ENCODE measurements at places on chromosomes 7 and 10.

DNA sequence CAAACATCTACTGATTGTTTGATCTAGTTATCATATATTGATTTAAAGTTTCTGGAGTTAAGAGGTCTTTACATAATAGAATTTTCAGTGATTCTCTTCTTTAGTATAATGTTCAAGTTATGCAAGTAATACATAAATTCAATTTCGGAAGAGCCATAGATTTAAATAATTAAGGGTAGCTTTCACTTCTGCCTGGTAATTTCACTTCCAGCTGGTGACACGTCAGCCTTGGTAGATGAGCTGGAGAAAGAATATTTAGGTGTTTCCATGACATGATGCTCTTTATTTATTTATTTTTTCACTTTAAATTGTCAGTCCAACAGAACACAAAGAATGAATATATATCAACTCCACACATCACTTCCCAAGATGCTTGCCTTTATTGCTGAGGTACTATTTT lies 5.2 kb upstream of the OTUD1 start:
- DNase-seq: no peak

- DNase-seq: no peak
Observed at GRCh38 chr10:3622427-3622826, 162.6 kb downstream of the KLF6 start.

GRCh38 chr7:2213551-2214215 lies 19.1 kb downstream of the MAD1L1 start:
- DNase-seq: no peak

DNA sequence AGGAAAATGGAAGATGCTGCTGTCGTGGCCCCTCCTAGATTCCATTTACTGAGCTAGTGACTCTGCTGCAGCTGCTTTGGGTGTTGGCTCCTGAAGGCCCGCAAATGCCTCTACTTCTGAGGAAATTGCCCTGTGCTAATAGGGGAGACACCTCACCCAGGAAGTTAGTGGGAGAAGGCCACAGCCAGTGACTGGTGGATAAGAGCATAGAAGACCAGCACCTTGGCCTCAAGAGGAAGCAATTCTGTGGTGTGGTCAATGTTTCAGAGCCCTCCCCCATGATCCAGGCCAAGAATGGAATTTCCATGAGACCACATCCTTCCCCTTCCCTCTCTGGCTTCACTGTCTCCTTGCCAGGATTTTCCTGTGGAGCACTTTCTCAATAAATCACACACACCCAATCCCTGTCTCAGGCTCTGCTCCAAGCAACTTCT lies 25.0 kb upstream of the FZD1 start:
- DNase-seq: no peak

- DNase-seq: no peak
Observed at GRCh38 chr7:20783700-20784387, 2.8 kb downstream of the SP8 start.

GRCh38 chr10:20984662-20985061 lies 87.6 kb upstream of the NEBL start:
- DNase-seq: no peak

- DNase-seq: no peak
Observed at GRCh38 chr10:60757420-60757895, 20.8 kb upstream of the CDK1 start.

- DNase-seq: no peak
Observed at GRCh38 chr7:98970016-98970615, 91.8 kb downstream of the TRRAP start.

DNA sequence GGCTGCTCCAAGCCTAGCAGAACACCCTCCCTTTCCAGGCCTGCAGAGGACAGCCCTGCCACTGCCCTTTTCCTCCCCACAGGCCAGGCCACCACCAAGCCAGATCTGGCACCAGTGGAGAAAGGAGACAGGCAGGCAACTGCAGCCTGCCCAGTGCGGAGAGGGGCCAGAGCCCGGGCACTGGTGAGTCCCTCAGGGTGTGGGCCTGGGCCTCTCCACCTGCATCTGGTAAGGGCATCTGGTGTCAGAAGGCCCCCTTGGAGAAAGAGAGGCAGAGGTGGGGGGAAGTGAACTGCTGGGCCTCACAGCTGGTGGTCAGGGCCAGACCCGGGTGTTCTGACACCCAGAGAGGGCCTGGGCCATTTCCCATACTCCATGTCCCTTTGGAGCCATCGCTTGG lies 27.9 kb downstream of the ZNF783 start:
- no peak for DNase-seq

DNA sequence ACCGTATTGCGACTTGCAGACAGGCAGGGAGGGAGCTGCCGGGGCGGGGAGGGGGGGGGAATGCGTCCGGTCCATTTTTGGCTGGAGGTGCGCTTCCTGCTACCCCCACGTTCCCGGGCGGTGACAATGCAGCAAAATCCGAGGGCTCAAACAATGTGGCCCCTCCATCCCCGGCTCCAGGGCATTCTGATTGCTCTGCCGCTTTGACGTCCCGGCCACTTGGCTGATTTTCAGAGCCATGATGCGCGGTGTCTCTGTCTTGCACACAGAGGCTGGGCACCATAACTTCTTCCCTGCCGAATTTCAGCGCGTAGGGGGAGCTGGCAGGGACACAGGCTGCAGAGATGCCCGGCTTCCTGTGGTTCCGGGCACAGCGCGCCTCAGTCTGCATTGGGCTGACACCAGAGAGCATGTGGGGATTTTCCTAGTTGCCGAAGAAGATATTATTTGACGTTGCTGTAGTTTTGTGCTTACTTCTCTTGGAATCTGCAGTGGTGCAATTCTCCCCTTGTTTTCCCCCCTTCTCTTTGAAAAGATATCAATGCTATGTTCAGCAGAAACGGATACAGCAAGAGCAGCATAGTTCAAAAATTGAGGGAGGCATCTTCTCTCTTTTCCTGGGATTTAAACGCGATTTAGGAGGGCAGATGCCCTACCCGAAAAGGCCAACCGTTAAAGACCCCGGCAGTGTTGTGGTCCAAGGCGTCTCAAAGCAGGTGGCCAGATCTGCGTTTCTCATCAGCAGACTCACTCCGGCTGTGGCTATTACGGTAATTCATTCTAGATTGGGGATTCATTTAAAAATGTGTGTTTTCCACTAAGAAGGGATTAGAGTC lies 1.4 kb downstream of the HECW1 start:
- no peak for DNase-seq

GRCh38 chr7:158236400-158236799 lies 351.2 kb downstream of the PTPRN2 start:
- DNase-seq: no peak

DNA sequence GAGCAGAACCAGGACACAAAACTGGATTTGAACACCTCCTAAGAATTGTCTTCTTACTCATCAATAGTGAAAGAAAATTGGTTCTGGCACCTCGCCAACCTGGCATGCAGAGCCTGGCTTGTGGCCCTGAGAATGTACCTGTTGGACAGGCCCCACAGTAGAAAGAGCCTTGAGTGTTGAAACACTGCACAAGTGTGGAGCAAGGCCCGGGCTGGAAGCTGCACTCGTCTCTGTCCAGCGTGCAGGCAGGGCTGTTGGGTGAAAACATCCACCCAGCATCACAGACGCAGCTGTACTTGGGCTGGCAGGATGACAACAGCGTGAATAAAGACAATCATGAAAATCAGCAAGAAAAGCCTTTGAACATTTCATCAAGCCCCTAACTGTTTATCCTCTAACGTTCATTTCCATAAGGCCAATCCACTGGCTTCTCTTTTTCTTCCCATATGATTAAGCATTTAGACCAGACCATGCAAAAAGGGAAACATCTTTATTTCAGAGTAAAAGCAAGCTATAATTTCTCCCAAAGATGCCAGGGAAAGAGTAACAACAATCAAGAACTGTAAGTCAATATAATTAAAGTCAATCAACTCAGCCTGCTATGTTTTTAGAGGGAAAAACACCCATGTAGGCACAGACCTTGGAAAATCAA lies 15.6 kb downstream of the CUBN start:
- no peak for DNase-seq

All from stimulated activated CD4-positive, alpha-beta T cell treated with anti-CD3 and anti-CD28 coated beads, TNF-alpha, amount 100 ng/mL, for 1 hour (primary cell).